ENCODE measurements at places on chromosomes 16 and 17.

DNA sequence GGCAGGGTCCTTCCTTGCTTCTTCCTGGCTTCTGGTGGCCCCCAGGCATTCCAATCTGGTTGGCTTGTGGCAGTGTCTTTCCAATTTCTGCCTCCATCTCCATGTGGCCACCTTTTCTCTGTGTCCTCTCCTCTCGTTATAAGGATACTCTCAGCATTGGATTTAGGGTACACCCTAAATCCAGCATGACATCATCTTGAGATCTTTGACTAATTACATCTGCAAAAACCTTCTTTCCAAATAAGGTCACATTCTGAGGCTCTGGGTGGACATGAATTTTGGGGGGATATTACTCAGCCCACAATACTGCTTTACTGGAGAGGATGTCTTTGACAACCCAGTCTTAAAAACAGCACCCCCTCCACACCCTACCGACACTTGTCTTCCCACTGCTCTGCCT, 18.9 kb upstream of the CFAP20 start:
- DNase-seq = no peak

GRCh38 chr16:73043828-73044467, 4.0 kb downstream of the ZFHX3 start:
- DNase-seq = no peak

DNA sequence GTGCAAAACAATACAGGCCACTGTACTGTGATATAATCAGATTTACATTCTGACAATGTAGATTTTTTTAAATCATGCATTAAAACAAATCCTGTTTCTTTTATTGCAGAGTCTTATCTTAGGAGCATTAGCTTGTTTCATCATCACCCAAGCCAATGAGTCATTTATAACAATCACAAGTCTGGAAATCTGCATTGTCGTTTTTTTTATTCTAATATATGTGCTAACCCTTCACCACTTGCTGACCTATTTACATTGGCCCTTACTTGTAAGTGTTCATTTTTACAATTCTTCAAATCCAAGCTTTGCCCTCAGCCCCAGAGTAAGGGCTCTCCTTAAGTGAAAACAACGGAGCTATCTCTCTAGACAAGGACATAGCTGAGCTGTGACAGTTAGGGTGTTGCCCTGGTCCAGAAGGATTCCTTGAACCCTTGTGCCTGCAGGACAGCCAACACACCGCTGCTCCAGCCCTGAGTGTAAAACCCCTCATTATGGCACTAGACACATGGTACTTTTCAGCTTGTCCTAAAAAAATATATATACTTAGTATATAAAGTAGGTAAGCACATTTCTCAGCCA, 3.7 kb downstream of the CMTM1 start:
- no peak for DNase-seq

GRCh38 chr17:76998839-76999238, 130.6 kb downstream of the MGAT5B start:
- no peak for DNase-seq

DNA sequence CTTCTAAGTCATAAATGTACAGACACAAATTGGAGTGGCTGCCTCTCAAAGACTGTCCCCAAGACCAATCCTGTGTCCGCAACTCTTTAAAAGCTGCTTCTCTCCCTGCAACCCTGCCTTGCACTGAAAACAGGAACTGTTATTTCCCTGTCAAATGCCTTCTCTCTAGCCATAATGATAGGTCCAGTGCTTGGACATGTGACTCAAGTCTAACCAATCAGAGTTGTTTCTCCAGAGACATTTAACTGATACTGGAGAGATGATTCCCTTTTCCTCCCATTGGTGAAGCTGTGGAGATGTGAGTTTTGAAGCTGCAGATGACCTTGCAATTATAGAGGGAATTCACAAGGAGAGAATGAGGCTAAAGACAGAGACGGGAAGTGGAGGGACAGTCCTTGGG, 253.3 kb upstream of the CDH5 start:
- DNase-seq = no peak

- DNase-seq = no peak
Measured at GRCh38 chr16:66159987-66160386, 206.5 kb upstream of the CDH5 start.

GRCh38 chr17:75490953-75491649, 24.2 kb downstream of the CASKIN2 start:
- DNase-seq = no peak

DNA sequence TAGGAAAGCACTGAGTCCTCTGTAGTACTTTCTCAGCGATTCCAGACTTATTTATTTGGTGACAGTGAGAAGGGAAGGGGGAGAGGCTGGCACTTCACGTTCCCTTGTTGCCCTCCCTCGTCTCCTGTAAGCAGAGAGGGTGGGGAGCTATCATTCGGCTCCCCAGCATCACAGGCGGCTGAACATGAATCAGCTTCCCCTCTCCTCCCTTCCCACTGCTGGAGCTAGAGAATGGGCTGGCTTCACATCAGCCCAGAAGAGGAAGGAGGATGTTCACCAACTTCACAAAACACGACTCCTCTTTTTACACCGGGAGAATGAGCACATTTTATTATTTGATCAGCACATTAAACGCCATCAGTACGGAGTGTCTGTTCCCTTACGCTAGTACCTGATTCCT, 6.7 kb upstream of the CMIP start:
- no peak for DNase-seq

- no peak for DNase-seq
Measured at GRCh38 chr16:29975811-29976511, 2.3 kb downstream of the TAOK2 start.

DNA sequence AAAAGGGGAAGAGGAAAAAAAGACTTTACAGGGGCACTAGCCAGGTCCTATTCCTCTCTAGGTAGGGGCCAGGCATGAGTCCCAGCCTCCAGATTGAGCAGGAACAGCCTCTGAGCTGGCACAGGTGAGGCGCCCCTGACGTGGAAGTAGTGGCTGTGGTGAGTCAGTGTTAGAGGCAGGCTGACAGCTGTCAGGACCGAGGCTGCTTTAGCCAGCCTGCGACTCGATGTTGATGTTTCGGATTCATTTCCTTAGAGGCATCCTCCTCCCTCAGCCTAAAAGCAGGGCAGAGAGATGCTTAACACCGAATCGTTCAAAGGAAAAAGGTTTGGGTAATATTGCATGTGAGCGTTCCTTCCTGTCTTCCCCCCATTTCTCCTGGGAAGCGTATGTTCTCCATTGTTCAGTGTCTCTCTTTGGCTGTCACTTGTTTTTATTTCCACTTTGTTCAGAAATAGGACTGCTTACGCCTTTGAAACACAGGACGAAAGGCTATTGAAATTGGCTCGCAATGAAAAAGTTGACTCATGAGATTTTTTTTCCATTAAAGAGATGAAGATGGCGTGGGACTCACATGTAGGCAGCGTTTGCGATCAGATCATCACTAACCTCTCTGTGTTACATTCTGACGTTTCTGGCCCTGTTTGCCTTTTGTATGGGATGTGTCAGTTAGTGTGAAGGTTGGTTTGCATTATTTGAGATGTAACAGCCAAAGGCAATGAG, 1.3 kb downstream of the KIAA0513 start:
- no peak for DNase-seq

- DNase-seq = no peak
Measured at GRCh38 chr17:72863526-72864211, 228.8 kb downstream of the SLC39A11 start.

DNA sequence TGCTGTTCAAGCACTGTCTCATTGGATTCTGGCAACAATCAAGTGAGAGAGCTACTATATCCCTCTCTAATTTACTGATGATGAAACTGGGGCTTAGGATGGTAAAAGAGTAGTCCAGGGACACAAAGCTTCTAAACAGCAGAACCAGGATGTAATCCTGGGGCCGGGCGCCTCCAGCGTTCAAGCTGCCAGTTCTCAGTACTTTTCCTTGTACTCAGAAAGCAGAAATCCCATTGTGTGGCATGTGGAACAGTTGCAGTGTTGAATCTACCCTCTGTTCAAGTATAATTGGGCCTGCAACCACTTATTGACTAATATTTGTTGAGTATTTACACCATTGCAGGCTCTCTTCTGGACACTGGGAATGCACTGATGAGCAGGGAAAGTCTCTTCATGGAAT, 14.5 kb upstream of the CDH13 start:
- DNase-seq = no peak
